ENCODE measurements at places on chromosomes 12 and 14. TPM values are rescaled to one million over a fixed set of nuclear protein-coding genes. Genes with fewer than 3 reads are reported as not detected.

TAS2R7 gene
- total RNA-seq = not detected

DNA sequence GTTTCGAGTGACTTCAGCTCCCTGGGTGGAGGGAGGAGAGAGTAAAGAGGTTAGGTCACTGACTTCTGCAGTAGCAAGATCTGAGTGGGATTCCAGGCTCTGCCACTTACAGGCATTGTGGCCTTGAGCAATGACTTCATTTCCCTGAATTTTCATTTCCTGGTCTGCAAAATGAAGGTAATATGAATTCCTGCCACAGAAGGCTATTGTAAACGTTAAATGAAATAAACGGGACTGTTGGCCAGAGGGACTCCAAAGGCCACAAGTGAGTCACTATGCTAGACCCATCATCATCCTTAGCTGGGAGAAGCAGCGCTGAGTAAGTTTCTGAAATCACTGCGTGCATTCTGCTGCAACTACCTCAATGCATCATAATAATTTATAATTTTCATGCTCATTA, 807.8 kb downstream of the AACS start:
- H3K4me3 ChIP-seq = no peak overlapping the region
- H3K36me3 ChIP-seq = no peaks in the 10 kb centered on the region
- H3K4me1 ChIP-seq = no peaks in the 10 kb centered on the region
- no peak overlapping the region for H3K27ac ChIP-seq
- H3K27me3 ChIP-seq = no peaks in the 10 kb centered on the region

GRCh38 chr12:23674064-23674463, 275.4 kb downstream of the SOX5 start:
- no peaks in the 10 kb centered on the region for H3K36me3 ChIP-seq
- DNase-seq = no peak
- H3K27ac ChIP-seq = no peak overlapping the region
- H3K4me3 ChIP-seq = no peak overlapping the region
- no peaks in the 10 kb centered on the region for H3K4me1 ChIP-seq
- no peaks in the 10 kb centered on the region for H3K27me3 ChIP-seq

KCNK10 gene
- total RNA-seq = not detected

DNA sequence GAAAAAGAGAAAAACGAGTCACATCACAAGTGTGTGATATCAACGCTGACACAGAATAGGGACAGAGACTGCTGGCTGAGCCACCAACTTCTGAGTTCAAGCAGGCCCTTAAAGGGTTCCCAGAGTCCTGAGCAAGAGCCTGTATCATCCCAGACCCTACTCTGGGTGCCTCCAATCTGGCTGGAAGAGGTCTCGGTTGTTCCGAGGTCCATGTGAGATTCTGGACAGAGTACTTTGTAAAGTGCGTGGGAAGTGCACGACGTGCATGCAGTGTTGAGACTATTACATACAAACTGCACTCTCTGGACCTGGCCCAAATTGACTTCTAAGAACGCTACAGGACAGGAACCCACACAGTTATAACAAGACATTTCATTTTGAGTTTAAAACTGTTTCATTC, 40.6 kb downstream of the MOK start:
- no peak overlapping the region for H3K4me3 ChIP-seq
- no peak for DNase-seq
- H3K27ac ChIP-seq = no peak overlapping the region
- H3K36me3 ChIP-seq = no peaks in the 10 kb centered on the region
- no peaks in the 10 kb centered on the region for H3K27me3 ChIP-seq
- H3K4me1 ChIP-seq = no peaks in the 10 kb centered on the region

MGAT4C gene
- total RNA-seq = 0.34 TPM

GRCh38 chr12:98743362-98743953, 98.4 kb downstream of the APAF1 start:
- H3K27ac ChIP-seq = no peak overlapping the region
- H3K4me1 ChIP-seq = peaks cover 4% of the 10 kb centered on the region
- peaks cover 7% of the 10 kb centered on the region for H3K27me3 ChIP-seq
- H3K4me3 ChIP-seq = no peak overlapping the region
- H3K36me3 ChIP-seq = no peaks in the 10 kb centered on the region

- peaks cover 29% of the 10 kb centered on the region for H3K4me1 ChIP-seq
- peak overlapping the region; percentile 92 for H3K4me3 ChIP-seq
- DNase-seq = peak; percentile 57
- peaks cover 5% of the 10 kb centered on the region for H3K36me3 ChIP-seq
These were observed 536 bp downstream of the VPS29 start for GRCh38 chr12:110501399-110501751.

DNA sequence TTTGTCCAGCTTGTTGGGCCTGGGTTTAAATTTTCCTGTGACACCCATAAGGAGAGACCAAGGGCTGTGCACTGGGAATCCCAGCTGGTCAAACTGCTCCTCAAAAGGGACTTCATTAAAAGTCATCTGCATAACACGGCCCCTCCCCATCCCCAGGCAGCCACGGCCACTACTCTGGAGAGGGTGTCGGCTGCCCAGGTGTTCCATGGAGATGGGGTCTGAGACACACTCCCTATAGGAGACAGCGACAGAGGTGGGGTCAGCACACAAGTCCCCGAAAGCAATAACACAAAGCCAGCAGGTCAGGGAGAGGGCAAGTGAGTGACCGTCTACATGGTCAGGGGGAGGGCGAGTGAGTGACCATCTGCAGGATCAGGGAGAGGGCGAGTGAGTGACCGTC, 75.6 kb upstream of the BCL11B start:
- no peaks in the 10 kb centered on the region for H3K4me1 ChIP-seq
- no peaks in the 10 kb centered on the region for H3K36me3 ChIP-seq
- no peaks in the 10 kb centered on the region for H3K27me3 ChIP-seq
- no peak overlapping the region for H3K4me3 ChIP-seq
- DNase-seq = no peak

GRCh38 chr14:103086771-103087342, 2.8 kb downstream of the LBHD2 start:
- H3K4me3 ChIP-seq = no peak overlapping the region
- no peak for DNase-seq
- peaks cover 11% of the 10 kb centered on the region for H3K4me1 ChIP-seq
- no peaks in the 10 kb centered on the region for H3K27me3 ChIP-seq
- H3K36me3 ChIP-seq = no peaks in the 10 kb centered on the region

- H3K27ac ChIP-seq = peak overlapping the region; percentile 73
- H3K4me3 ChIP-seq = no peak overlapping the region
- H3K4me1 ChIP-seq = peaks cover 17% of the 10 kb centered on the region
- DNase-seq = no peak
- H3K27me3 ChIP-seq = no peaks in the 10 kb centered on the region
- no peaks in the 10 kb centered on the region for H3K36me3 ChIP-seq
These were observed 543 bp upstream of the GLIPR1 start for GRCh38 chr12:75479963-75480461.

AKAP3 gene
- total RNA-seq = 0.57 TPM

GRCh38 chr14:96587823-96588385, 85.7 kb downstream of the PAPOLA start:
- H3K27ac ChIP-seq = no peak overlapping the region
- peaks cover 6% of the 10 kb centered on the region for H3K27me3 ChIP-seq
- H3K36me3 ChIP-seq = no peaks in the 10 kb centered on the region
- peaks cover 7% of the 10 kb centered on the region for H3K4me1 ChIP-seq

C1S gene
- total RNA-seq = 202 TPM

DNA sequence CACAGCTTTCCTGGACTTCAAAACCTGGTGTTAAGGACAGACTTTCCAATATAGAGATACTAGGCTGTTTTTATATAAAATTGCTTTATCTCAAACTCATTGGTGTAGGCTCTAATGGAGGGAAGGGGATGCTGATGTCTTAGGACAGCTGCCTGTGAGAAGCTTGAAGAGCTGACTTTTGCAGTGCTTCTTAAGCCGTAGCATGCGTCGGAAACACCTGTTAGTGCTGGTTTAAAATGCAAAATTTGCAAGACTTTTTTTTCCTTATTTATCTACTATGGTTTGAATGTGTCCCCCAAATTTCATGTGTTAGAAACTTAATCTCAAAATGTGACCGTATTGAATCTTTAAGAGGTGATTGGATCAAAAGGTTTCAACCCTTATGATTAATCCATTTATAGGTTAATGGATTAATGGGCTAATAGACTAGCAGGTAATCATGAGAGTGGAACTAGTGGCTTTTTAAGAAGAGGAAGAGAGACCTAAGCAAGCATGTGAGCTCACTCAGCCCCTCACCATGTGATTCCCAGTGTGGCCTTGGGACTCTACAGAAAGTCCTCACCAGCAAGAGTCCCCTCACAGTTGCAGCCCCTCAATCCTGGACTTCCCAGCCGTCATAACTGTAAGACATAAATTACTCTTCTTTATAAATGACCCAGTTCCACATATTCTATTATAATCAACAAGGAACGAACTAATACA, 60.9 kb upstream of the FUT8 start:
- H3K27me3 ChIP-seq = no peaks in the 10 kb centered on the region
- DNase-seq = no peak

- no peaks in the 10 kb centered on the region for H3K27me3 ChIP-seq
- H3K4me3 ChIP-seq = no peak overlapping the region
- no peak overlapping the region for H3K27ac ChIP-seq
- DNase-seq = no peak
- no peaks in the 10 kb centered on the region for H3K4me1 ChIP-seq
These were observed 63.1 kb downstream of the FZD10 start for GRCh38 chr12:130225347-130225746.

AKAP5 gene
- 1.8 TPM for total RNA-seq

DNA sequence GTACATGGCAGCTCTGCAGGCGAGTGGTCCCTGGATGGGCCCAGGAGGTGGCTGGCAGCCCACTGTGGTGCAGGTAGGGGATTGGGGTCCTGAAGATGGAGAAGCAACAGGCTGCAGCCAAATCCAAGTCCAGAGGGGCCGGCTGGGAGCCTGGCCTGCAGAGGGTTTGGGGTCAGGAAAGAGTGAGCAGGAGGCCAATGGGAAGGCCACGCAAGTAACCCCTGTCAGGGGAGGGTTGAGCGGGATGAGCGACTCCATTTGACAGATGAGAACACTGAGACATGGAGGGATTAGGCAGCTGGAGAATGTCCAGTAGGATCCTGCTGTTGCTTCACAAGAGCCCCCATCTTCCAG, 136.0 kb downstream of the BCL11B start:
- H3K27me3 ChIP-seq = no peaks in the 10 kb centered on the region
- no peaks in the 10 kb centered on the region for H3K36me3 ChIP-seq
- no peak overlapping the region for H3K4me3 ChIP-seq
- DNase-seq = no peak
- H3K27ac ChIP-seq = no peak overlapping the region
